ENCODE measurements at places on chromosomes 12 and 14.
A peak's percentile ranks its signal among the peaks of the same experiment; 100 is the strongest.

DNA sequence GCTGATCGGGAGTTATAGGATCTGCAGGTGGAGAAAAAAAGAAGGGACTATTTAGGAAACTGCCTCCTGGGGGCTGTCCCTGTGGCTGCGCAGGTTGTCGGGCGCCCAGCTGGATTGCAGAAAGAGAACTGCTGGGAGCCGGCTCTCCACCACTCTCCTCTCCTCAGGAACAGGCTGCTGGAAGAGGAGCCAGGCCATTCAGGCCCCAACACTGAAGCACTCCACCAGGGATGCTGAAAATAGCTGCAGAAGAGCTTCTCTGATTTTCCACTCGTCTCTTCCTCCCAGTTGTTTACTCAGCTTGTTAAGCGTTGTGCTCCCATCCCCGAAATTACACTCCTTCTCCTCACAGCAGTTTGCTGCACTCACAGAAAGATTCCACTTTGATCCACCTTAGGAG, 347.3 kb downstream of the GLT1D1 start:
- DNase-seq, result no peak

DNA sequence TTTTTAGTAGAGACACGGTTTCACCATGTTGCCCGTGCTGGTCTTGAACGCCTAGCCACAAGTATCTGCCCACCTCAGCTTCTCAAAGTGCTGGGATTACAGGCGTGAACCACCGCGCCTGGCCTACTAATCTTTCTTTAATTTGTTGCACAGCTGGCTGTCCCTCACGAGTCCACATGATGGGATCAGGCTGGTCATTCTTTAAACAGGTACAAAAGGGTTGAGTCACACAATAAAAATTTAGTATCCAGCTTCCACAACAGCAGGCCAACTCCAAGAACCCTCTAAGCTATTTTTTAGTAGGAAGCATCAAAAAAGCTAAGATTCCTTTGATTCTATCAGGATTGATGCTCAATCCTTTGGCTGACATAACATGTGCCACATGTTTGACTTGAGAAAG, 17.8 kb downstream of the SINHCAF start:
- no peak for DNase-seq

- DNase-seq, result no peak
Observed at GRCh38 chr12:103177639-103178255, 220.3 kb downstream of the ASCL1 start.

- no peak for DNase-seq
Observed at GRCh38 chr12:57549909-57550640, at the start of gene KIF5A. KIF5A (plus strand) TSS chr12:57550044; CDS start chr12:57550272, 228 bp downstream.

GRCh38 chr14:91277546-91278382, 33.3 kb upstream of the GPR68 start:
- DNase-seq, result no peak

DNA sequence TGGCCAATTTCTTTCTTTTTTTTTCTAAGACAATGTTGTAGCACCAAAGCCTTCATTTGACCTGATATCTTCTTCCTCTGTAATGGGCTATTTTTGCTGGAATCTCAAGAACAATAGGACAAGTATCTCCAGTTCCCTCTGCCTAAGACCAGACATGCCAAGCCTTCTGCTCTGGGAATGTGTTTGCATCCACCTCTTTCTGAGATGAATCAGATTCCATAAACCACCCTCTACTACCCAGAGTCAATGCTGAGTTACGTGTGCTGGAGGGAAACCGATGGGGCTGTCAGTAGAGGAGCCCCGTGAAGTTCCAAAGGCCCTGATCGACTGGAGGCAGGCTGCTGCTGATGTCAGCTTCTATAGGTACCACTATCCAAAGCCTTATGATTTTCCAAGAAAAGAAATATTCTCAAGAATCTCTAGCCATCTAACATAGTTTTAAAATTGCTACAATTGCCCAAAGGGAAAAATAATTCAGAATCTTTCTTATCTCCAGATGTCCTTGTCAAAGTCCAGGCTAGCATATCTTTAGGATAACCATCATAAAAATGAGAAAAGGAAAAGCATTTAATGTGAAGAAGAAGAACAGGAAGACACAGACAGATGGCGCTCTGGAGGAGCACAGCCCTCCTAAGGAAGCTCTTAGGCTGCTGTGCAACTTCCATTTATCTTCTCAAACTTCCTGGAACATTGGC, 101.9 kb downstream of the SLC8A3 start:
- DNase-seq, result peak; percentile 9

DNA sequence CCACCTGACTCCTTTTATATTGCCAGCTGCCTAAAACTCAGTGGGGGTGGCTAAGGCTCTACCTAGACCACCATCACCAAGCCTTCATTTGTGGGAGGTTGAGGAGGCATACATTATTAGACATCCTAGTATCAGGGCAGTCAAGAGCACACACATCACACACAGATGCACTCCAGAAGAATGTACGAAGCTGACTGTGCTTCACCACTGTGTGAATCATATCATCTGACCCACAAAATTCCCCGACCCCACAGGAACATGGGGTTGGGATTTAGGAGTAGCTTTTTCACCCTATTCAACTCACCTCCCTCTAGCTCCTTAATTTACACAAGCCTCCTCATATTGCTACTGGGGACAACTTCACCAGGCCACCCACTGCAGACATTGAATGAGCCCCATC, 64.8 kb upstream of the BDKRB2 start:
- DNase-seq, result no peak

DNA sequence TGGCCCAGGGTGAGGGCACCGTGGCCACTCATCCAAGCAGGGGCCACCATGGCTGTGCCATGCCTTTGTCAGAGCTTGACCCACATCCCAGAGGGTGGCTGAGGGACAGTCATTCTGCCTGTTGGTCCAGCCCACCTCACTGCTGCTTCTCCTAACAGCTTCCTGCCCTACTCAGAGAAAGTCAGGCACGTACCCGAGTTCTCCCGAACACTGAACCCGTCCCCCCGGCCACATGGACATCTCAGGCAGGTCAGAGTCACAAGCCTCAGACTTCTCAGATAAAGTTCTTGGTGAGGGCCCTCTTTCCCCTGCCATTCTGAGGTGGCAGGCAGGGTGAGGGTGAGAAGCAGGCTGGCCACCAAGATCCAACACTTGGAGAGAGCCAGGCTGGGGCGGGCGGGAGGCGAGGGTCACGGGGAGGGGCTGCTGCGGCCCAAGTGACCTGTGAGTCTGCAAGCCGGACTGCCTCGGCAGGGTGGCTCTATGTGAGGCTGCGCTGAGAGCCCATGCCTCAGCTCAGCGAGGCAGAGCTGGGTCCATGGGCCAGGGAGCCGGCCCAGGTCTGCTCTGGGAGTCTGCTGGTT, 317.8 kb downstream of the TMEM121 start:
- no peak for DNase-seq

DNA sequence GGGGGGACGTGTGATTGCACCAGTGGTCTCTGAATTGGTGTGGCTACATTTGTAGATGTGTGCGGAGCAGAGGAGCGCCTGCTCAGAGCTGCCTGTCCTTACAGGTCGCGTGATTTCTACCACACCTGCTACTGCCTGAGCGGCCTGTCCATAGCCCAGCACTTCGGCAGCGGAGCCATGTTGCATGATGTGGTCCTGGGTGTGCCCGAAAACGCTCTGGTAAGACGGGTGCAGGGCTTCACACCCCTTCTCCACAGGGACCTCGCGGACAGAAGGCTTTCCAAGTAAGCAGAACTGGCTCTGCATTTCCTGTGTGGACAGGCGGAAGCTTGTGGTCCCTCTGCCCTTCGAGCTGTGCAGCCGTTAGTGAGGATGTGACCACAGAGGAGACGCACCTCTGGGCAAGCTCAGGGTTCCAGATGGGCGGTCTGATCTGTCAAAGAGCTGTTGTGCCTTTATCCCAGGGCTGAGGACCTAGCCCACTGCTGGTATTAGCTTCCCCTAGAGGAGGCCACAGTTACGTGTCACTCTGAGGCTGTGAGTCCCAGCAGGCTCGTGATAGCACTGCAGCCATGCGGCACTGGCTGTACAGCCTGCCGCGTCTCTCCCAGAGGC, 47.7 kb downstream of the MAX start:
- no peak for DNase-seq

GRCh38 chr12:116483959-116484750, 75.0 kb upstream of the MAP1LC3B2 start:
- no peak for DNase-seq

GRCh38 chr12:64730588-64730969, 28.6 kb downstream of the GNS start:
- DNase-seq, result no peak

DNA sequence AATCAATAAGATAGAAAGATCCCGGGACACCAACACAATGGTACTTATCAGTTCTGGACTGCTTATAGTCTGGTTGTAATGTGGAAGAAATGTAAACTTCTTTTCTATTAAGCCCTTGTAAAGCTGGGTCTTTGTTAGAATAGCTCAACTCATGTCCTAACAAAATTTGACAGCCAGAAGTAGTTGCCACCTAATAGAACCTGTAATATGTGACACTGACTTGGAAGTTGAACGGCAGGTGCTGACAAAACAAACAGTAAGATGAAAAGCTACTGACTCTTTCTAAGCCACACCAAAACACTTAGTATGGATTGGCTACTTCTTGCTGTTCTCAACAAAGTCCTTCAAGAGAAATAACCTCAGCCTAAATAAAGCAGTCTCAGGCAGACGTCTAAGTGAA, 56.6 kb downstream of the KIF21A start:
- no peak for DNase-seq

- no peak for DNase-seq
Observed at GRCh38 chr14:57051633-57052032, 217.1 kb downstream of the EXOC5 start.

DNA sequence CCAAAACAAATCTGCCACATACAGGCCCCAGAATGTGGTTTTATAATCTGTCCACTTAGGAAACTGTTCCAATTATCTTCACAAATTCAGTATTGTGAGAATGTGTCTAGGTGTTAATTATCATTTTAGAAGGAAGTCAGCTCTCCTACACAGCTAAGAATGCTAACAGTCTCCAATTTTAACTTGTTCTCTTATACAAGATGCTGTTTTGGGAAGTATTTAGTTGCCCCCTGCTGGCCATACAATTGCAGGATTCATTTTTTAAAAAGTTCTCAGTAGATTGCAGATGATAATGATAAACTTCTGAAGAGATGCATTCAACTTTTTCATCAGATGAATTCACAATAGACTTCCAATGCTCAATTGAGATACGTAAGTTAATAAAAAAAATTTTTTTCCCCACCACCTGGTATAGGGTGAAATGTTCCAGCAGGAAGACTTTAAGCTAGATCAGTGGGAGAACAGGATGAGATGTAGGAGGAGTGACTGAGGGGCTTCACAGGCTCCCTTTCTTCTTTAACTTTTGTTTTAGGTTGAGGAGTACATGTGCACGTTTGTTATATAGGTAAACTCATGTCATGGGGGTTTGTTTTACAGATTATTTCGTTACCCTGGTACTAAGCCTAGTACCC, 27.3 kb upstream of the OSBPL8 start:
- peak; percentile 18 for DNase-seq

DNA sequence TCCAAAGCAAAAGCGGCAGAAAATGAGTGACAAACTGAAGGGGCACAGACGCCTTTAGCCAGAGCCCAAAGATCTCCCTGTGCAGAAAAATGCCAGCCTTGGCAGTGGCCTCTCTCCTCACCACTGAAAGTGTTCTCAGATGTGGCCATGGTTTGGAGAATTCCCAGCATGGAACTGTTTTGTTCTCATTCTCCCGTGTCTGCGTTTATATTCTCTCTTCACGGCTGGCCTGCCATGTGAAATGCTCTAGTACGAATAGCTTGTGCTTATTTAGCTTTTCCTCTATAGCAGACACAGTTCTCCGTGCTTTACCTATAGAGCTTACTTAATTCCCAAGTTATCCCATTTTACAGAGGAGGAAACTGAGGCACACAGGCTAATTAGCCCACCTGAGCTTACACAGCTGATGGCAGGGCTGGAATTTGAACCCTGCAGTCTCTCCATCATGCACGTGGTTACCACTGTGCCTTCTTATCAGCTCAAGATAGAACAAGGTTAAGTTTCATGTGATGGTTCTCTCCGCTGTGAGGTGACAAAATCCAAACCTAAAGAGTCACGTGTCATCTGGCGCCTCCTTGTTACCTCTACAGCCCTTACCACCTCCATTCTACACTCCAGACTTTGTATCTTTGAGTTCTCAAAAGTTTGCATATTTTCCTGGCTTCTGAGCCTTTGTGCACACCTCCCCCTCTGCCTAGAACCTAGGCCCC, 141.6 kb downstream of the GCH1 start:
- no peak for DNase-seq

All from NT2/D1 (cell line).